ENCODE measurements at places on chromosomes 4 and X.

DNA sequence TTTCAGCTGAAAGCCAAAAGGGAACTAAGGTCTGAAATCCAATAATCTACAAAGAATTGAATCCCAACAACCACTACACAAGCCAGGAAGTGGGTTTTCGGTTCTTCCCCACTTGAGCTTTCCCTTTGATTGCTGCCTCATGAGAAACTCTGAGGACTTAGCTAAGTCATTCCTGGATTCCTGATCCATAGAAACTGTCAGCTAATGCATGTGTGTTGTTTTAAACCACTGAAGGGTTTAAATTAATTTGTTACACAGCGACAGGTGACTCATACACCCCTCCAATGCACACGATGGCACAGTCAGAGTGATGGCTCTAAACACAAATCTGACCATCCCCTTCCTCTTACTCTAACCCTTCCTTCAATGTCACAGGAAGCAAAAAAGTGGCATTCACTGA lies 282.9 kb downstream of the RAB28 start:
- DNase-seq = no peak

DNA sequence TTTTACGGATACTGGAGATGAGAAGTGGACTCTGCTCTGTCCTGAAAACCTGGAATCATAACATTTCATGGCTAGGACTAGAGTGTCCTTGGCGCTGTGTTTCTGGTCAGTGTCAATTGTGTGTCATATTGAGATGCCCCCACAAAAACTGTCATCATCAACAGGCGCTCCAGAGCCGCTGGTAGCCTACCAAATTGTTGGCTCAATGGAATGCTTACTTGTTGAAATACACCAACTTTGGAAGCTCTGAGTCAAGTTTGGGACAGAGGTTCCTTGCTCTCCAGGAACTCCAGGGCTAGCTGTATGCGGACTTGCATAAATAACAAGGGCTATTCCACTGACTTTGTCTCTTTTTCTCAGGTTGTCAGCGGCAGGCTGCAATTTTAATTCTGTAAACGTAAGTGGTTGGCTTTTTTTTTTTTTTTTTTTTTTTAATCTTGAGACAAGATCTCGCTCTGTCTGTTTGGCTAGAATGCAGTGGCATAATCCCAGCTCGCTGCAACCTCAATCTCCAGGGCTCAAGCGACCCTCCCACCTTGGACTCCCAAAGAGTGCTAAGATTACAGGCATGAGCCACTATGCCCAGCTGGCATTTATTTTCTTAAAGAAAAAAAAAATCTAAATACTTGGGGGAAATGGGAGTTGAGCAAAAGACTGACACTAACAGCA lies 871 bp upstream of the HPGD start:
- DNase-seq = no peak

DNA sequence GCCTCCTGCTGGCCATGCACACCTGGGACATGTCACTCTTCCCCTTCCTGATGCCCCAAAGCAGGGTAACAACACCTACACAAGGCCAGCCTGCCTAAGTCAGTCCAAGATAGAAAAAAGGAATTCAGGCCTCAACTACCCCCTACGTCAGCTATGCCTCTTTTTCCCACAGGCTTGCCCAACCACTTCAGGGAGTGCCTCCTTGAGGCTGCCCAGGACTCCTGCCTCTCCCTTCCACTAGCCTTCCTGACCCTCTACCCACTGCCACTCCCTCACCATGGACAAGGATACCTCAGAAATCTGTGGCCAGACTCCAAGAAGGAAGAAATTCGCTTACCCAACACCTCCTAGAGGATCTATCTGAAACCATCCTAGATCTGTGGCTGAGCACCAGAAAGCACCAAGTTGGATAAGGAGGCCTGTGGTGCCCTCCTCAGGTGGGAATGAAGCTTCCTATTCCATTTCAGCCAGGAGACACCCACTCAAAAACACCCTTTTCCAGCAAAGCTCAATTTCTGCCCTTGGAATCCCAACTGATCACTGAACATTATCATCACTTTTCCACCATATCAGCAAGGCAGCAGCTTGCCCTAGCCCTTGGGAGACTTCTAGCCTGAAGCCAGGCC lies 1.8 kb downstream of the KDM5C start:
- DNase-seq = no peak

DNA sequence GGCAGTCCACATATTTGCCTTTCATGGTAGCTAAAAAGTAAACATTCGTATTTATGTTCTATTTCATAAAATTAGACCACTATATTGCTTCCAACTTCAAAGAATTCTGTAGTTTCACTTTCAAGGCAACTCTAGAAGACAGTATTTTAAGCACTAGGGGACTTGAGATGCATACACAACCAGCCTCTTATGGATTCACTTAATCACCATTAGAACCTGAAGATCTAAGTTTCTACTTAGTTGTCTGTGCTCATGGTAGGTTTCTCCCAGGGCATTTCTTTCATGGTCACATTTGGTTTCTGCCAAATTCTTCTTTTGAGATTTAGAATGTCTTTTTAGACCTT lies 209.9 kb upstream of the HCCS start:
- DNase-seq = no peak

GRCh38 chr4:166012129-166013030 lies 139.3 kb downstream of the TLL1 start:
- no peak for DNase-seq

GRCh38 chr4:112808001-112808400 lies 171.1 kb downstream of the LARP7 start:
- DNase-seq = no peak

DNA sequence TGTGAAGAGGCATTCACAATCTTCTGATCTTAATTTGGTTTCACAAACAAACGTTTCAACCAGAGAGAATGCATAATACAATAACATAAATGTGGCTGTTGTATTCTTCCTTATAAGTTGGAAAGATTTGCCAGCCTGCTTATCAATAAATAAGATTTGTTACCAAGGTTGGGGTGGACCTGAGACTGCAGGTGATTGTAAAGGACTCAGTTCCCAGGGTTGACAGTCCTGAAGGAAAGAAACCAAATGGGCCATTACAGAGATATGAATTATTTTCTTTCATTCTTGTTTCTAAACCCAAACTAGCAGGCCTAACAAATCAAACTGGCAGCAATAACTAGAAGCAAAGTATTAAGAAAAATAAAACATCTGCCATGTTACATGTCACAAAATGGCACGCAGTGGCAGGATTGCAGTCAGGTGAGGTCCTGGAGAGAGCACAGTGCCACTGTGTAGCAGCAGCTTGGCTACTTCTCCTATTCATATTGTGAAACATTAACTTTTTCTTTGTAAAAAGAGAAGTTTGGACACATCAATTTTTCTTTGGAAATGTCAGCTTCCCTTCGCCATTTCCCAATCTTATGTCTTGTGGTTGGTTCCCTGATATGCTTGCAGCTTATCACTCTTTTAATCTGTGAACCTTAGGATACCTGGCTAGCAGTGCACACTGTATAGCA lies 133.8 kb upstream of the EMCN start:
- no peak for DNase-seq

GRCh38 chrX:133477986-133478385 lies 62.7 kb upstream of the GPC4 start:
- no peak for DNase-seq

GRCh38 chrX:15815779-15816437 lies 25.6 kb downstream of the ZRSR2 start:
- DNase-seq = peak; percentile 40

Data from CD4-positive, alpha-beta T cell treated with Interleukin-15 for 4 hours (primary cell).